Astrocyte of the hippocampus (primary cell): ENCODE measurements at places on chromosomes 1 and 21.

DNA sequence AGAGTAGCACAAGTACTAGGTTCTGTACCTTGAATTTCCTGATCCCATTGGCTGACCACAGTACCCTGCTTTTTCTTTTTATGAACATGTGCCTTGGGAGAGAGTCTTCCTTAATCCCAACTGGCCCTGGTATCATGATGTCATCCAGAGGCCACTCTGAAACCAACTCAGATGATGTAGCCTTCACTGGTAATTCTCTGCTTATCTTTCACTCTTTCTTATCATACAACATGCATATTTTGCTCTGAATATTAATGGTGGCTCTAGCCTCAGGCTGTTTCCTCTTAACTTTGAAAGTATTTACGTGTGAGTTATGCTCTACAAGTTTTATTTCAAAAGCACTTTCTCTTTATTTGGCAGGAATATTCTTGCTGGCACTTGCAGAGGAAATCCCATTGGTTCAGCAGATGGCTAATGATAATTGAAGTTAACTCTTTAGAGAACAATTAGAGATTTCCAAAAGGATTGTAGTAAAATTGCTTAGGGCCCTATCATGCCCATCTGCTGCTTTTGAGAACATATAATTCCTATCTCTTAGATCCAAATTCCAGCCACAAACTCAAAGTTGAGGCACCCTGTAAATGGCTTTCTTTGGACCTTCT is 86.1 kb downstream of the PTGER3 start:
- DNase-seq, result no peak

DNA sequence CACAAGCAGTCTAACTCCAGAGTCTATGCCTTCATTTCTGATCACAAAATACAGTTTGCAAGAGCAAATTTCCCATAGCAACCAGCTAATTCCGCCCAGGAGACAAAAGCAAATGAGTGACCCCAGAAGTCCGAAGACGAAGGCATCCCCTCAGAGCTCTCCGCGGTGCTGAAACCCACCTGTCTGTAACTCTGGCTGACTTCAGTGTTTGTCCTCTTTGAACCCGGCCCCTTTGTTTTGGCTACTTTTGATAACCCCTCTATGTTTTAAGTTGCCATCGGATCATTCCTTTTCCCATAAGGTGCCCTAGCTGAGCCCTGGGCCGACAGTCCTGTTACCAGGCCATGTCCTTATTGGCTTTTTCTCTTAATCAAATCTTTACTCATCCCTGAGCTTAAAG is 515.8 kb downstream of the PTPRU start:
- DNase-seq, result peak; percentile 32

DNA sequence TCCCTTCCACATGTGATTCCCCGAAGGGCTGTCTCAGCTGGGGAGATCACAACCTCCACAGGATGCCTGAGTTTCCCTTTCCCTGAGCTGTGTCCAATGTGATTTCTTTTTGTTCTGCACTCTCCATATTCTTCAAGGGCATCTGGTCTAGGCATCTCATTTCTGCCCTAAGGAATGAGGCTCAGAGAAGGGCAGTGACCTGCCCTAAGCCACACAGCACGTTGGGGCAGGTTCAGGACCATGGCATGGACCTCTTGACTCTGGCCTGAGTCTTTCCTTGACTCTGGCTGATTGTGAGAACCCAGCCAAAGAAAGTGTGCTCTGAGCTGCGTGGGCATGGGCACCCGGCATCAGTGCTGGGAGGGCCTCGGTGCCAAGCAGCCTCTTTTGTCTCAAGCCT is 590.3 kb downstream of the PTPRU start:
- DNase-seq, result no peak

DNA sequence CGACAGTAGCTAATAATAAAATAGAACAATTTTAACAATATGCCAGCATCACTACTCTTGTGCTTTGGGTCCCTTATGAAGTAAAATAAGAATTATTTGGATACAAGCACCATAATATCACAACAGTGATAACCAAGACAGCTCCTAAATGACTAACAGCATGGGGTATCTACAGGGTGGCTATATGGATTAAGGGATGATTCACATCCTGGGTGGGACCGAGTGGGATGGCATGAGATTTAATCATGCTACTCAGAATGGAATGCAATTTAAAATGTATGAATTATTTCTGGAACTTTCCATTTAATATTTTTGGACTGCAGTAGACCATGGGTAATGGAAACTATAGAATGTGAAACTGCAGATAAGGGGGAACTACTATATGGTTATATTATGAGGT is 28.1 kb upstream of the B3GALNT2 start:
- DNase-seq, result no peak

GRCh38 chr1:27643600-27644368 is 8.8 kb upstream of the FGR start:
- DNase-seq, result peak; percentile 65

DNA sequence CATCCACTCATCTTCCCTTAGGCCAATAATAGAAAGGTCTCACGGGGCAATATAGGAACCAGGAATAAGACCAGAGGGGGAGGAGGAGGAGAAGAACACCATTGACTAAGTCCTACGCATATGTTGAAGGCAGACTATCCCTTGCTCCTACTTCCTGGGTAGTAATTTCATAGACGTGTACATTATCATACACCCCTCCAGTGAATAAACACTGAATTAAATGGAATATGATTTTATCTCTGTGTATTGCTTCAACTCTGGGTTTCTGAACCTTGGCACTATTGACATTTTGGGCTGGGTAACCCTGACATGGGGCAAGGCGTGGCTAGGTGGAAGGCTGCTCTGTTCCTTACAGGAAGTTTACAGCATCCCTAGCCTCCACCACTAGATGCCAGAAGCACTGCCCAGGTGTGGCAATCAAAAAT is 17.3 kb upstream of the FHAD1 start:
- DNase-seq, result no peak

- DNase-seq, result no peak
These were observed 555.8 kb downstream of the PLA2G4A start for GRCh38 chr1:187384504-187384903.

DNA sequence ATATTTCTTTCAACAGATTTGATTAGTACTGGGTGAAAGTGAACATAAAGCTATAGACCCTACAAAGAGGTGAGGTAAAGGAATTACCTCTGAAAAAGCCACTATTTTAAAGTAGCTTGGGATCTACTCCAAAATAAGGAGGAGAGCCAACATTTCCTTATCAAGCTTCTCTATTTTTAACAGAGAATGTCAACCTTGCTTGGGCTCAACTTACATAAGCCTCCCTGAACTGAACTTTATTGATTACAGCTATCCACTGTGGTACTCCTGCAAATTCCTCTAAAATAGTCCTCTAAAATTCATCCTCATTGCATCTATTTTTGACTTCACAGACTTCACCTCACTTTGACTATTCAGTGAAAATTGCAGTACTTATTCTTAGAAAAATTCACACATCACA is 10.3 kb downstream of the ZNHIT6 start:
- no peak for DNase-seq

- no peak for DNase-seq
These were observed 175.8 kb downstream of the APP start for GRCh38 chr21:25994758-25995163.

DNA sequence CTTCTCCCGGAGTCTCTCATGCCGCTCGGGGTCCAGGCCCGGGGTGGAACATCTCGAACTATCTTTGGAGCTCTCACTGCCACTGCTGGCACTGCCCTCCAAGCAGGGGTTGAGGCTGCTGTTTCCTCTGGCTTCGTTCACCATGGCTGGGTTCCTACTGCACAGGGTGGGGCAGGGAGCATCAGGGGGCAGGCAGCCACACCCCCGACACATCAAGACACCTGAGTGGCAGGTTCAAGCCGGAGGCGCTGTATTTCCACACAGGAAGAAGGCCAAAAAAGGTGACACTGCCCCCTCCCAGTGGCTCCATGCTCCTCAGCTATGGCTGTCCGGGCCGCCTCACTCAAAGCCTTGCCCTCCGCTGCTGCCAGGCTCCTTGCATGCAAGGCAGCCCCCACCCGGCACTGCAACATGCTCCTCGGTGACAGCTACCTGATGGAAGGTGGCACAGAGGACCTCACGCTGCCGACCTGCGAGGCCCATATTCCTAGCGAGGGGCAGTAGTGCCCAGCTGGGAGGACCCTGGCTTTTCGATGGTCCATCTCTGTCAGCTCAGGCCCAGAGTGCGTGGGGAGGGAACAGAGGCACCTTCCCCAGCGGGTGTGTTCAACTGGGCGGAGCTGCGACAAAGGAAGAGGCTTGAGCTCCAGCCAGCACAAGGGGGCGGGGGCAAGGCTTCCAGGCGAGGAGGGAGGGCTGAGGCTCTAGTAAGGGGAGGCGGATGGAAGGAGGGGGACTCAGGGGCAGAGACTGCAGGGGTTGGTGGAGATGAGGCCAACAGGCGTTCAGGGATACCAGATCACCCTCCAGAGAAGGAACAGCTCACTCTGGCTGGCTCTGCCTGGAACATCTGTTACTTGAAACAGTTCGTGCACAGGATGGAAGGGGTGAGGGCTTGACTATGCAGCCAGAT is 2.5 kb downstream of the MTHFR start:
- DNase-seq, result peak; percentile 95

DNA sequence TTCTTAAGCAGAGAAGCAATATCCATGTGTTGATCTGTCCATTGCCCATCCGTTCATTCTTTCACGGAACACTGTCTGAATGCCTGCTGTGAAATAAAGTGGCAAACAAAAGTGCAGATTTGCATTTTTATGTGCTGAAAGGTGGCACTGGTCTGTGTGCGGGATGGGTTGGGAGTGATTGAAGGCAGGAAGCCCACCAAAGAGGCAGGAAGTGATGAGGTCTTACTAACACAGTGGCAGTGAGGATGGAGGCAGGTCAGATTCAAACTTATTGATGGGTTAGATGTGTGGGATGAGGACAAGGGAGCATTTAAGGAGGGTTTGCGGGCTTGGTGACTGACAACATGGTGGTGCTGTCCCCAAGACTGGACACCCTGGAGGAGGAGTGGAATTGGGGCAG is 8.3 kb downstream of the PTPRF start:
- no peak for DNase-seq

DNA sequence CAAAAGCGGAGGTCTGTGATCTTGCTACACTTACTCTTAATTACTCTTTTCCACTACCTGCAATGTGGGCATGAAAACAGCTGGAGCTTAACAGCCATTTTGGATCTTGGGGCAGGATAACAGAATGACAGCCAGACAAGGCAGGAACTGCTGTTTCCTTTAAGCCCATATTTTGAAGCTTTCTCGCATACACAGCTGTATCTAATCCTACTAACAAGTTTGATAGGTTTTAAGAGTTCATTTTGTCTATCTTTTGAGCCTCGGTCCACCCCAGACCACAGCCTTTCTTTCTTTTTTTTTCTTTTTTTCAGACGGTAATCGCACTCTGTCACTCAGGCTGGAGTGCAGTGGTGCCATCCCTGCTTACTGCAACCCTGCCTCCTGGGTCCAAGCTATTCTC is 42.4 kb upstream of the CRB1 start:
- no peak for DNase-seq

GRCh38 chr1:230026572-230026971 is 40.5 kb upstream of the GALNT2 start:
- no peak for DNase-seq

GRCh38 chr1:239647045-239647444 is 260.7 kb downstream of the CHRM3 start:
- DNase-seq, result no peak

GRCh38 chr1:202848191-202848542 is 37.4 kb downstream of the PCAT6 start:
- no peak for DNase-seq

- DNase-seq, result peak; percentile 59
These were observed 95.8 kb downstream of the PSMG1 start for GRCh38 chr21:39087238-39088030.

- DNase-seq, result no peak
These were observed 49.8 kb downstream of the ZBTB18 start for GRCh38 chr1:244100704-244101453.

DNA sequence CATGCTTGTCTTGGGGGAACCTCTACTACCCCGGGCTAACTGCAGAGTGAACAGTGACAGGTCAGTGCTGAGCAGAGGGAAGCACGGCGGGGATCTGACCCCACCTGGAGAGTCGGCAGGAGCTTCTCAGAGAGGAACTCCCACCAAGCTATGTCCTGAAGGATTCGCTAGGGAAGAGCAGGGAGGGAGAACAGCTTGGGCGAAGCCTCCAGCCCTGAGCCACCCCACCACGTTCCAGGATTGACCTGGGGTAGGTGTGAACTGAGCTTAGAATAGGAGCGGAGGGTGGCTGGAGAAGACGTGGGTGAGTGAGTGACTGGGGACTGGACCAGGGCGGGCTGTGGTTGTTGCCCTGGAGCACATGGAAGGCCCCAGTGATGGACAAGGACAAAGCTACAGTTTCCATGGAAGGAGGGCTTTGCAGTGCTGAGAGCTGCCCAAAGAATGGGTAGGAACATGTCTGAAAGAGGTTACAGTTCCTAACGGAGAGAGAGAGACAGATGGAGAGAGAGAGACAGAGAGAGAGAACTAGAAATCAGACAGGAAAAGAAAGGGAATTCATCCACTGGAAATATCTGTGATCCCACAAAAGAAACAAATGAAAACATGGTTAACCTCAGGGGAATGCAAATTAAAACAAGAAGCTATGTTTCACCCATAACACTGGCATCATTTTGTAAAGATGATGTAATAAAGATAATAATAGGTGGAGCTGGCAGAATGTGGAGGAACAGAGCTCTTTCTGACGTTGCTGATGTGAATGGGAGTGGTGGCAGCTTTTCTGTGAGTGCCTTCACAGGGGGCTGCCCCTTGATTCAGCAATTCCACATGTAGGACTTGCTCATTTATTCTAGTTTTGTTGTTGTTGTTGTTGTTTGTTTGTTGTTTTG is 17.2 kb downstream of the BSND start:
- peak; percentile 53 for DNase-seq

GRCh38 chr1:116931016-116931918 is 21.6 kb downstream of the PTGFRN start:
- DNase-seq, result no peak

DNA sequence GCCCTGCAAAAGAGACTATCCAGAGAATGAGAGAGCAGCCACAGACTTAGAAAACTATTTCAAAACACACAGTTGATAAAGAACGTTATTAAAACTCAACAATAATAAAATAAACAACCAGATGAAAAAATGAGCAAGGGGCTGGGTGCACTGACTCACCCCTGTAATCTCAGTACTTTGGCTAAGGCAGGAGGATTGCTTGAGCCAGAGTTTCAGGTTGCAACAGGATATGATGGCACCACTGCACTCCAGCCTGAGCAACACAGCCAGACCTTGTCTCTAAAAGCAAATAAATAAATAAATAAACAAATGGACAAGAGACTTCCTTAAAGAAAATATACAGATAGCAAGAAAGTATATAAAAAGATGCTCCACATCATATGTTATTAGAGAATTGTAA is 144.6 kb downstream of the LRRIQ3 start:
- peak; percentile 12 for DNase-seq
